DMS79 treated with DMSO at 0.1 percent for 48 hours (cell line): ENCODE measurements at places on chromosomes 5 and 9.

- DNase-seq: no peak
Measured at GRCh38 chr5:165425594-165425993, 1920.2 kb downstream of the MAT2B start.

DNA sequence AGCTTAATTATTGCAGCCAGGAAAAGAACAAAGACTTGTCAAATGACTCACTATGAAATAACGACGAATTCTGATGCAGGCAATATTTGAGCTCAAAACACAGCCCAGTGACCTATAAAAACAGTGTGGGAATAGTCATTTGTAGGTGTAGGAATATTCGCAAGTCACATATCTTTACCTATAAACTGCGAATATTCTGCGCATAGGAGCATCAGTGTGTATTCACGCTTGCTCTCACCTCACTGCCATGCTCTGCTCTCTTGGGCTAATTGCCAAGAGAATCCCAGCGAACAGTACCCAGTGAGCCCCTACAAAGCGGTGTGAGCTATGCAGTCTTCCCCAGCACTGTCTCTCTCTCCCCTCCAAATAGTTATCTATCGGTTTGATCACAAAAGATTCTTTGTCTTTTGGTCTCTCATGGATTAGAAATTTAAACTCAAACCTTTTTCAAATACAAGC, 74.2 kb downstream of the ST8SIA4 start:
- DNase-seq: no peak

GRCh38 chr5:143078971-143079370, 308.8 kb downstream of the ARHGAP26 start:
- no peak for DNase-seq

- no peak for DNase-seq
Measured at GRCh38 chr5:146588331-146589027, 72.5 kb upstream of the GPR151 start.

DNA sequence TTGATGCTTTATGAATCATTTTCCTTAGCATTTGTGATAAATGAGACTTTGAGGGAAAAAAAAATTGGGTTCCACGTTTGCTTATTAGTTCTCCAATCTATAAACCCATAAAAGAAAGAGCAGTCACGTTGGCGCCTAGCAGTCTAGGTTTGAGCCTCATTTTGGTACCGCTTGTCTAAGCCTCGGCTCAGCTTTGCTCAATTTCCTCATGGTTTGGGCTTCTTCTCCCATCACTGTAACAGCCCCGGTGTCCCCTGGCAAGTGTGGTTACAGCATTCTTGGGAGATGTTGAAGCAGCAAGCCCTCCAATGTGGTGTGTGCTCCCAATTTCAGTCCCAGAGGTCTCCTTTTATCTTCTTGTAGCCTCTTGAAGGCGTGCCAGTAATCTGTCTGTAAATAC, 578.4 kb downstream of the CDK5RAP2 start:
- DNase-seq: no peak

DNA sequence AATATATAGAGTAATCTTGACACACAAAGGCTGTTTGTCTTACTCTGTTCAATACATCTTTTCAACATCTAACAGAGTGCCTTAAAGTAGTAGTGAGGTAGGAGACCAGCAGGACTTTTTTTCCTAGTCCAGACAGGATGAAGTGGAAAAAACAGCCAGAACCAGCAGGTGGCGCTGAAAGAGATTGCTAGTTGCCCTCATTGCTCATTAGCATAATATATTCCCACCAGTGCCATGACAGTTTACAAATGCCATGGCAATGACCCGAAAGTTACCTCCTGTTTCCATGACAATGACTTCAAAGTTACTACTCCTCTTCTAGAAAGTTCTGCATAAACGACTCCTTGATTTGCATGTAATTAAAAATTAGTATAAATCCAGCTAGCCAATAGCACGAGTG, 387.4 kb downstream of the ACTL7B start:
- no peak for DNase-seq

DNA sequence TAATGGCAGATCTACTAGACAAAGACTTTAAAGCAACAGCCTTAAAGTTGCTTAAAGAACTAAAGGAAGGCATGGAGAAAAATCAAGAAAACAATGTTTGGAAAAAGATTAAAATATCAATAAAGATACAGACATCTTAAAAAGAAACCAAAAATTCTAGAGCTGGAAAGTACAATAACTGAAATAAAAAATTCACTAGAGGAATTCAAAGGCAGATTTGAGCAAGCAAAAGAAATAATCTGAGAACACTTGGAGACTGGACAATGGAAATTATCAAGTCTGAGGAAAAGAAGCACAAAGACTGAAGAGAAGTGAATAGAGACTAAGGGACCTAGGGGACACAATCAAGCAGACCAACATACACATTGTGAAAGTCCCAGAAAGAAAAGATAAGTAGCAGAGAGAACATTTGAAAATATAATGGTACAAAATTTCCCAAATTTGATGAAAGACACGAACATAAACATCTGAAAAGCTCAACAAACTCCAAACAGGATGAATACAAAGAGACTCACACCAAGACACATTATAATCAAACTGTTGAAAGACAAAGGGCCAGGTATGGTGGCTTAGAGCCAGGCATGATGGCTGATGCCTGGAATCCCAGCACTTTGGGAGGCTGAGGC, 26.3 kb downstream of the SIL1 start:
- no peak for DNase-seq
